ENCODE measurements at places on chromosomes 13 and 19. TPM values are rescaled to one million over a fixed set of nuclear protein-coding genes. Genes with fewer than 3 reads are reported as not detected.

The B3GNT8 gene
- total RNA-seq, result 0.96 TPM

The SLITRK1 gene
- not detected for total RNA-seq

The ZNF526 gene
- total RNA-seq, result 7.6 TPM

The TSKS gene
- total RNA-seq, result 0.38 TPM

The ZNF627 gene
- 30.2 TPM for total RNA-seq

The AMER2 gene
- total RNA-seq, result not detected

The KIR2DL4 gene
- not detected for total RNA-seq

The NPHS1 gene
- total RNA-seq, result not detected

The SHISA7 gene
- total RNA-seq, result not detected

The CDC42EP5 gene
- total RNA-seq, result 5.2 TPM

The RFXAP gene
- total RNA-seq, result 1.2 TPM

The MBD3L2B gene
- not detected for total RNA-seq

The SOHLH2 gene
- not detected for total RNA-seq

The HIPK4 gene
- total RNA-seq, result 0.28 TPM

The SIGLEC5 gene
- not detected for total RNA-seq

The AMH gene
- total RNA-seq, result 0.19 TPM

The ERICH4 gene
- total RNA-seq, result not detected

The CEACAM19 gene
- total RNA-seq, result 1.1 TPM

The RNF113B gene
- not detected for total RNA-seq

The HCST gene
- 0.56 TPM for total RNA-seq

The CYP2A6 gene
- not detected for total RNA-seq

The IL11 gene
- 4.8 TPM for total RNA-seq

The SMIM24 gene
- total RNA-seq, result not detected

The DCAF15 gene
- 13.8 TPM for total RNA-seq

The ATP4A gene
- not detected for total RNA-seq

The FXYD3 gene
- total RNA-seq, result not detected

The KCTD4 gene
- total RNA-seq, result 0.38 TPM

The EMP3 gene
- 165 TPM for total RNA-seq

All from regular cardiac myocyte (primary cell).